Pericardium fibroblast (primary cell): ENCODE measurements at places on chromosomes 7 and 10. TPM values are rescaled to one million over a fixed set of nuclear protein-coding genes. Genes with fewer than 3 reads are reported as not detected.

Gene NPM3
- 62.3 and 105 TPM in 2 replicates for total RNA-seq

Gene ASB15
- total RNA-seq, result not detected in 2 replicates

Gene ALOX5
- total RNA-seq, result not detected in 2 replicates

Gene PARP12
- total RNA-seq, result 11.7 and 16.2 TPM in 2 replicates

Gene ASL
- total RNA-seq, result 49.6 and 51.8 TPM in 2 replicates

Gene MASTL
- total RNA-seq, result 4.8 and 8.0 TPM in 2 replicates

Gene PDGFA
- 23.7 and 24.3 TPM in 2 replicates for total RNA-seq

Gene CLCN1
- not detected in 2 replicates for total RNA-seq

Gene KEL
- not detected in 2 replicates for total RNA-seq

Gene SPRN
- 0.77 and 2.1 TPM in 2 replicates for total RNA-seq
